ENCODE measurements at places on chromosomes 6 and 20.

GRCh38 chr20:6700563-6701329 lies 66.7 kb upstream of the BMP2 start:
- peak; percentile 55 for ATAC-seq

DNA sequence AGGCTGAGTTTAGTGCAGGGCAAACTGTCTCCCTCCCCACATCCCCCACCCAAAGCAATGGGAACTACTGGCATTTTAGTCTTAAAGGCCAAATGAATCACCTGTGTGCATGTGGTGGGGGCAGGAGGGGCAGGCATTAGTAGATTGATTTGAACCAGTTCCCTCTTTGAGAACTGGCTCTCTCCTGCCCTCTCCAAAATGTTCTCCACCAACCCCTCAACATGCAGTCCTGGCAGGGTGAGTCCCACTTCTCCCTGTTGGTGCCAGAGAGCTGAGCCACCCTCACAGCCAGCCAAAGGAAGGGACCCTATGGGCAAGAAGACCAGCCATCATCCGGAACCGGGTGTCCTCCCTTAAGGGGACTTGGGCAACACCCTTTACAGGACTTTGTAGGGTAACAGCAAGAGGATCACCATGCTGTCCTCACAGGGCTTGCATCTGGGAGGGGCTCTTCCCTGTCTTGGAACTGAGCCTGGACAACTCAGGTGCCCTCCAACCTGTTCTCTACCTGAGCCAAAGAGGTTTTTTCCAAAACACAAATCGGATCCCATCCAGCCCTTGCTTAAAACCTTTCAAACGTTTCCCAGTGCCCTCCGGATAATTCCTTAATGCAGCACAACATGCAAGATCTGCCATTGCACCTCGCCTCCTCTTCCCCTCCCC lies 80.6 kb downstream of the MRPL14 start:
- no peak for ATAC-seq

DNA sequence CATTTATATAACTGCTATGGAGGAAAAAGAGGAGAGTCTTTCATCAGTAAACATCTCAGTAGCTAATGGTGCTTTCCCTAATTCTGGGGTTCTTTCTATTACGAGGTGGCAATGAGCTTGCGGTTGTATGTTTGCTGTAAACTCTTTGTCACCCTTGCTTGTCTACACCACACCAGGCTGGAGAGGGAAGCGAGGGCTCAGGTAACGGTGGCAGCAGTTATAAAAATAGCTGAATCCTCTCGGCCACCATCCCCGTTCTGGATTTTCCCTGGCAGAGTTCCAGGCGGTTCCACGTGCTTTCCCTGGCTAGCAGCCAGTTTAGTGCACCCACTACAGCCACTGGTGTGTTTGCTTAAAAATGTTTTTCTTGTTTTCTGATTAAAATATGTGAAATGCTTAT lies 39.0 kb downstream of the MAS1 start:
- no peak for ATAC-seq

- no peak for ATAC-seq
Measured at GRCh38 chr6:170375661-170376060, 69.1 kb downstream of the FAM120B start.

GRCh38 chr20:61372137-61373054 lies 120.3 kb downstream of the CDH4 start:
- no peak for ATAC-seq

GRCh38 chr6:70312165-70312745 lies 9.4 kb upstream of the COL9A1 start:
- ATAC-seq, result no peak

GRCh38 chr6:4607793-4608192 lies 168.4 kb upstream of the CDYL start:
- no peak for ATAC-seq

DNA sequence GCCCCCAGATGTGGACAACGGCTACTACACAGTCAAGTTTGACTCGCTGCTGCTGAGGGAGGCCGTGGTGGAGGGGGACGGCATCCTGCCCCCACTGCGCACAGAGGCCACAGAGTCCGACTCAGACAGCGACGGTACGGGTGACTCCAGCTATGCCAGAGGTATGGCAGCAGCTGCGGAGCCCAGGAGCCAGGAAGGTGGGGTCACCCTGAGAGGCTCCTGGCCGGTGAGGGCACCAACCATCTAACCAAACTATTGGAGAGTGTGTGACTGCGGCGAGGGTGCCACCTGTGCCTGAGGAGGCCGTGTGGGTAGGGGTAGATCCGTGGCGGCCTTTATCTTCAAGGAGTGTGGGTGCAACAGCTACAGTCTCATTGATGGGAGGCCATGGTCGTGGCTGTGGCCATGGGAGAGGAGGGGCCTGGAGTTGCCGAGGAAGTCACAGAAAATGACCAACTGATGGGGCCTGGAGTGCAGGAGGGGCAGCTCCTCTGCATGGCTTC lies 2.8 kb upstream of the LIME1 start:
- no peak for ATAC-seq

DNA sequence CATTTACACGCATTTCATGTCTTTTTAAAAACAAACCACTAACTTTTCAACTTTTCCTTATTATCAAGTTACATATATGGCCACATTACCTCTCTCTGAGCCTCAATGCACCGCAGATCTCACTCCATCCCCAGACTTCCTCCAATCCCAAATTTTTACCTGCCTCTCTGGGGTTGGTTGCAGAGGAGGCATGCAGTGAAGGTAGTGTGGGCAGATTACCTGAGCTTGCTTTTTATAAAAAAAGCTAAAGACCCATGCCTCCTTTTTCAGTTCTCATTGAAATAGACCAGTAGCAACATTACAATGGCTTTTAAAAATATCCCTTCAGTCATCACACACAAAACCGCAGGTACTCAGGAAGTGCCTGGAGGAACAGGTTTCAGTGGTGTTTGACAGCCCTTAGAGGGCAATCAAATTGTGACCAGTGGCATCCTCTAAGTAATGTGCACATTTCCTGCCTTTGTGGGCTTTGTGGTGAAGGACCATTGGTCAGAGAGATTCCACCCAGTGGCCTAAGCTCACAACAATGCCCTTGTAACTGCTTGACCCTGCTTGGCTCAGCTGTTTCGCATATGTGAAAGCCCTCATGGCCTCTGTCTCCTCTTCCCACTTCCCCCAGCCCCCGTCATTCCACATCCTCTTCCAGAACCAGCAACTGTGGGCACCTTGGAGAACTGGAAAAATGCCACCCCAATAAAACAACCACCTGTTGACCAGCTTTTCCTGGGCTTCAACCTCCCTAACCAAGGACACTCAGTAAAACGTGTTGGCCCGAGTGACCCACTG lies 30.2 kb upstream of the IL17A start:
- ATAC-seq, result no peak

GRCh38 chr20:49890471-49891361 lies 24.6 kb downstream of the SPATA2 start:
- ATAC-seq, result no peak

DNA sequence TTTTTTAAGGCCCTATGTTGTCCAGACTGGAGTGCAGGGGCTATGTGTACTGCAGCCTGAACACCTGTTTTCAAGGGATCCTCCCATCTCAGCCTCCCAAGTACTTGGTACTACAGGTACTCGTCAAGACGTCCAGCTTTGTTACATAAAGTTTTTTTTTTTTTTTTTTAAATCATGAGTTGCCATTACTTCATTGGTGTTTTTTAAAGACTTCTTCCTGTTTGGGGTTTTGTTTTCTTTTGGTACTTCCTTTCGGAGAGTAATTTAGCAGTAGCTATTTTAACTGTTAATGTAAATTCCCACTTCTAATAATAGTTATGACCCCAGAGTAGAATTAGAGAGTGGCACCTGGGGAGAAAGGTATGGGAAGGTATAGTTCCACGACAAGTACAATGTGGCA lies 10.5 kb downstream of the ZNFX1 start:
- ATAC-seq, result no peak

DNA sequence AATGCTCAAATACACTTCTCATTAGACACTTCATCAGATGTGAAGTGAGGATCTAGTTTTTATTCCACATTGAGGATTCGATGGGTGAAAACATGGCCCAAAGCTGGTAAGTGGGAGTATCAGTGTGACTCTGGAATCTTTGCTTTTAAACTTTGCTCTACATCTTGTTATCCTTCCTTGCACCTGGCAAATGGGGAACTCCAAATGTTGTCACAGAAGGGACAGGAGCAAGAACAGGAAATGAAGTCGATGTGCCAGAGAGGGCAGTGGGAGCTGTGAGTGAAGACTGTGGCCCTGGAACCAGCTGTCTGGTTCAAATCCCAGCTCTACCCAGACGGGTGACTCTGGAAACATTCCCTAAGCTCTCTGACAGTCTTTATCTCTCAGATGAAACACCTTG lies 86.7 kb upstream of the AGPAT4 start:
- ATAC-seq, result no peak

DNA sequence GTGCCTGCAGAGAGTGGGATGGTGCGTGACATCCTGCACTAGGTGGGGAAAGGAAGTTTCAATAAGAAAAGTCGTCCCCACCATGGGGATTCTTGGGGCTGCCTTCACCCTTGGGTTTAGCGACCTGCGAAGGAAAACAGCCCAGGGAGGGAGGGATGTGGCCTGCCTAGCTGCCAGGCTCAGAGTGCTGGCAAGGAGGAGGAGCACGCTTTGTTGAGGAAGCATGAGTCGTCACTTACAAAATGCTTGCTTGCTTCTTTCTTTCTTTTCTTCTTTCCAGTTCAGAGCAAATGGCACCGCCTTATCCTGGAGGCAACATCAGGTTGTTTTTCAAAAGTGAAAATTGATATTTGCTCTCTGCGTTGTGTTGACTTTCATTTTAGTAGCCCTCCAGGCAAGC lies 123.2 kb downstream of the TFAP2C start:
- ATAC-seq, result no peak

- ATAC-seq, result peak; percentile 45
Measured at GRCh38 chr6:41162687-41163418, at the start of gene TREM2. Gene TREM2, minus strand, starts transcription at chr6:41163116. Its CDS starts 34 bp downstream, at chr6:41163082.

DNA sequence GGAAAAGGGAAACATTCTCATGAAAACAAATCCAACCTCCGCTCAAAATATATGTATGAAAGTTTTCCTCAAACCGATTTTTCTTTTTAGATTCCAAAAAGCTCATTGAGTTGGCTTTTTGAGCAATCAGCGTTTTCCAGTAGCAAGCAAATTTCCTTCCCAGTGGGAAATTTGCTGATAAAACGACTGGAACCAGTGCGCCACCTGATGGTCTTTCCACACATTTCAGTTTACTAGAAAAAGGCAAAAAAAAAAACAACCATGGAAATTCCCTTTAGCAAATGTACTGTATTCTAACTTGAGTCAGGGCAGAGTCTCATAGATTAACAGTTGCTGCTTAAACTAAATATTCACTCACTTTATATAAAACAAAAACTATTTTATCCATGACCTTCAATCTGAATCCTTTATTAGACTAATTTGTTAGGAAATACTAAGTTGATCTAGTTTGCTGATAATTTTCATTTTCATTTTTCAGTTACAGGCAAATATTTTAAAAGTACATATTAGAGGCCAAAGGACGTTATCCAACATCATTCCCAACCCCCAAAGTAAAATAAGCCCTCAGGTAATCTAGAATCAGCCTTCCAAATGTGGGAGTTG lies 271.5 kb downstream of the FOXA2 start:
- ATAC-seq, result no peak

- no peak for ATAC-seq
Measured at GRCh38 chr6:125207956-125208355, 54.4 kb downstream of the TPD52L1 start.

GRCh38 chr6:27825025-27825793 lies 87.0 kb downstream of the OR2B2 start:
- no peak for ATAC-seq

- ATAC-seq, result no peak
Measured at GRCh38 chr6:136153707-136154375, 96.3 kb downstream of the MTFR2 start.

DNA sequence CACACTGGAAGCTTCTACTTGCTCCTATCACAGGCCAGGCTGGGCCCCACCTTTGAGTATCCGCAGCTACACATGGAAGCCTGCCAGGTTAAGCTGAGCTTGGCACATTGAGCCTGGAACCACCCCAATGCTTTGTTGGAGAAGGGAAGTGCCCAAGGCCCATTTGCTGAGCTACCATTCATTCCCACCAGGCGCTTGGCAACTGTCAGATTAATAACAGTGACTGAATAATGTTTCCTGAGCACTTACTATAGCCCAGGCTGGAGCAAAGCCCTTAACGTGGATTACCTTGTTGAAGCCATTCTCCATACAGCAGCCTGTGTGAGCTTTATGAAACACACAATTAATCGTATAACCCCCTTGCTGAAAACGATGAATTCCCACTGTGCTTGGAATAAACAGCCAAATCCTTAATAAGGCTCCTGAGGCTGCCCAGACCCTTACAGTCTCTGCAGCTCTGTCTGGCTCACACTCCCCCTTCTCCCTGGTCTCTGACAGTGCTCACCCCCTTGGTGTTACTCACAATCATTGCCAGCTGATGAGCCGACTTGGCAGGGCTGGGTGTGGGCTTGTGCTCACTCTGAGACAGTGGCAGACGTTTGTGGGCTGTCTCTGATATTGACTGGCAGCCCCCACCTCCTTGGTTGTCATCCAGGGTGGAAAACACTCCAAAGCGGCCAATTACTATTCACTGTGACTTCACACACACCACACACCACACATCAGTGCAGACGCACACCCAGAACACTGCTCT lies 357.1 kb downstream of the MAFB start:
- ATAC-seq, result no peak

DNA sequence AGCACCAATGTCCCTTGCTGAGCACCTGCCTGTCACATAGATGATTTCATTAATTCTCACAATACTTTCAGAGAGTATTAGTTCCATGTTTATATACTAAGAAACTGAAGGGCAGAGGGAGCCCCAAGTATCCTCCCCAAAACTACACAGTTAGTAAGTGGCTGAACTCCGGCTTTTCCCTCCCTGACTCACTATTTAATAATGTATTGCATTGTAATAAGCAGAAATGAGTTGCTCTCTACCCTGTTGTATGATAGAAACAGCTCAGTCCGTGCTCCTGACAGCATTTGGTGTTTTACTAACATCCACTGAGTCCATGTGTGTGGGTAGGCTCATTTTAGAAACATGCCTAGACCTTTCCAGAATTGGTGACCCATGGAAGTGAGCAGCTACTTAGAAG lies 76.8 kb downstream of the OLIG3 start:
- ATAC-seq, result no peak

DNA sequence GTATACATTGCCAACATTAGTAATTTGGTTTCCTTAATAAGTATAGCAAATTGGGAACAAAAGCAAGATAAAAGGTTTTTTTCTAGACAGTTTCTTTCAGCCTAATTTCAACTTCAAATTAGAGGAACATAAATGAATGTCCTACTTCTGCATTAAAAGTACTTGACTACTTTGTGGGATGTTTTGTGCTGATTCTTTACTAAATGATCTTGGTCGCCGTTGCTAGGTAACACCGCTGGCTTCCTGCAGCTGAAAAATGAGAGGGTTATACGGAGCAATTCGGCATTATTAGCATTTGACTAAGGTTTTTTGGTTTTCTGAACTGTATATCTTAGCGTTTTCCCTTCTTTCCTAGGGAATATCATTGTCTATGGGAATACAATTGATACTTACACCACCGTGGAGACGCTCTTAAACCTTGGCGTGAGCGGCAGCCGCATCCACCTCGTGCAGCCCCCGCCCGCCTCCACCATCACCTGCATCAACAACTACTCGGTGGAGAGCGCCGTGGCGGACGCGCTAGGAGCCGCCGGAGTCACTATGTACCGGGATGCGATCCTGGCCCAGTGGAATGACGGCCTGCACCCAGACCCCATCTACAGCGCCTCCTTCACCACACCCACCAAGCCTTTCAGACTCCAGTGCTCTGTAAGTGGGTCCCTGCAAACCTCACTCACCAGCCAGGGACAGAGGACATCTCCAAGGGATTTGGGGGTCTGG lies 90.9 kb upstream of the INSM1 start:
- ATAC-seq, result no peak

GRCh38 chr6:1463275-1463674 lies 73.9 kb downstream of the FOXF2 start:
- no peak for ATAC-seq

GRCh38 chr6:22231050-22231449 lies 65.8 kb downstream of the PRL start:
- no peak for ATAC-seq

Data from gastroesophageal sphincter (tissue), 4 donors.